Fibroblast of gingiva (primary cell): ENCODE measurements at places on chromosomes 12 and 14.
A peak's percentile ranks its signal among the peaks of the same experiment; 100 is the strongest.

- DNase-seq, result no peak
Measured at GRCh38 chr14:24834956-24835355, 201.0 kb upstream of the GZMB start.

DNA sequence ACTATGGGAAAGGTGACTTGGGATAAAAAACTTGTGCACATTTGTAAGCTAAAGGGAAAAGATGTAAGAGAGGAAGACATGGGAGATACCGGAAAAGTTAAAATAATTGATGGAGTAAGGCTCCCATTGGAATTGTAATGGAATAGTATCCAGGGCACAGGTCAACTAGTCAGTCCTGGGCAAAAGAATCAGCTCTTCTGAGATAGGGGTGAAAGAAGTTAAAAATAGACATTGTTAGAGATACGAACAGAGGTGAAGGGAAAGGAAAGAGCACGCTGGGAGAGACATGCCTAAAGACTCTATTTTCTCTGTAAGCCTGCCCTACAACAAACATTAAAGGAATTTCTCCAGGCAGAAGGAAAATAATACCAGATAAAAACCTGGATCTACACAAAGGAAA is 101.6 kb downstream of the SLC41A2 start:
- no peak for DNase-seq

- no peak for DNase-seq
Measured at GRCh38 chr12:122999196-122999946, 18.9 kb downstream of the ARL6IP4 start.

- DNase-seq, result peak; percentile 57
Measured at GRCh38 chr14:38108681-38109080, 99.0 kb upstream of the SSTR1 start.

GRCh38 chr12:65853489-65854157 is 29.3 kb downstream of the HMGA2 start:
- DNase-seq, result no peak

DNA sequence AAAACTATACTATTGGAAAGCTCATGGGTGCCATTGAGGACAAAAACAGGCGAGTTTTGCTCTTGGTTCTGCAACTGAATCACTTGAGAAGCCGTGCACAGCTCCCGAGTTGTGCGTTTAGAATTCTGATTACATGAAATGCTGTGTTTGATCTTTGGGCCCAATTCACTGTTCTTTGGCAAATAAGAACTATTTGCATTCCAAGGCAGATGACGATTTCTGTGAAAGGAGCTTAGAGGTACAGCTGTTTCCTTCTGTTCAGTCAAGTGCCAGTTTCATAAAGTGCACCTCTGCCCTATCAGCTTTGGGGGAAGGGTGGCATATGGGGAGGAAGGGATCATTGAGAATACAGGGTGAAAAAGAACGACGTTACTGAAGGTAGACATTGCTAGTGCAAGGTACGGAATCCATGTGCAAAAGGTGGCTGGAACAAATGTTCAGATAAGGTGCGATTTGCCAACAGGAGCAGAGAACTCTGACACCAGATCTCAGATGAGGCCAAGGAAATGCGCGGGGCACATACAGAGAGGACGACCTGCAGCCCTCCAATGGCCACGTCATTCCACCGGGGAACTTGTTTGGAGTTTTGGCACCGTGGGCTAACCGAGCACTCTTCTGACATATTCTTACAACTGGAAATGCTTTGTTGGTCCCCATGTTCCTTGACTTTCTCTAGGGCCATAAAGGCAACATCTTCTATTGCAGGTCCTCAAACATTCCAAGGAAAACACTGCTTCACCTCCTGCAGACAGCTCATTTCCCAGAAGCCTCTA is 30.1 kb downstream of the TCHP start:
- no peak for DNase-seq

DNA sequence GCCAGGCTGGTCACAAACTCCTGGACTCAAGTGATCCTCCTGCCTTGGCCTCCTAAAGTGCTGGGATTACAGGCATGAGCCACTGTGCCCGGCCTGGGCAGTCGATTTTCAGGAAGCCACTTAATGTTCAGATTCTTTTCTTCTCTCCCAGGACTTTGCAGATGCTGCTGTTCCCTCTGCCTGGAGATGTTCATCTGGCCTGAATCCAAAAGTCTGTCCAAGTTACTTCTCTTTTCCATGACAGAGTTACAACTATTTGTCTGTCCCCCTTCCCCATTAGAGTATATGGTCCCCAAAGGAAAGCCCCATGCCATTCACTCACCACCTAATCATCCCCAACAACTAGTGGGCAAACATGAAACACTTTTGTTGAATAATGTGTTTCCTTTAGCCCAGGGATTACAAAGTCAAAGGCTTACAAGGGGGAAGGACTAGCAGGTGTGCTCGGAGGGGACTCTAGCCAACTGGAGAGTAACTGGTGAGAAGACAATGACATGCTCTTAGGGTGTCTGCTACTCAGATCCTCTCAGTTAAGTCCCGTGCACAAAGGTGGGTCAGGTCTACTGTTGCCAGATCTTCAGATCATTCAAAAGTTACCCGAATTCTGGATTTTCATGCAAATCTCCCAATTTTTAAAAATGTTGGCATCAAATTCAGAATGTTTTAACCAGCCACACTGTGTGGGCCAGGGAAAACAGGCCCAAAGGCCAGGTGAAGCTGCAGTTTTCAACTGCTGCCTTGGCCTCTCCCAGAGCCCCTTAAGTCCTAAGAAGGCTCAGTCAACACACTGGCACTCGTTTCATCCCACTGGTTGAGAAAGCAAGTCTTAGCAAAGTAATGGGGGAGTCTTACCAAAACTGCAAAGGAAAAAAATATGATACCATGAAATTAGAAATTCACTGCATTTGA is 29.6 kb downstream of the NUDT4 start:
- no peak for DNase-seq

GRCh38 chr14:67619446-67620216 is at the start of gene ARG2:
TSS of gene ARG2 (plus strand) at chr14:67619920. CDS start at chr14:67619978, 58 bp downstream.
- peak; percentile 77 for DNase-seq

DNA sequence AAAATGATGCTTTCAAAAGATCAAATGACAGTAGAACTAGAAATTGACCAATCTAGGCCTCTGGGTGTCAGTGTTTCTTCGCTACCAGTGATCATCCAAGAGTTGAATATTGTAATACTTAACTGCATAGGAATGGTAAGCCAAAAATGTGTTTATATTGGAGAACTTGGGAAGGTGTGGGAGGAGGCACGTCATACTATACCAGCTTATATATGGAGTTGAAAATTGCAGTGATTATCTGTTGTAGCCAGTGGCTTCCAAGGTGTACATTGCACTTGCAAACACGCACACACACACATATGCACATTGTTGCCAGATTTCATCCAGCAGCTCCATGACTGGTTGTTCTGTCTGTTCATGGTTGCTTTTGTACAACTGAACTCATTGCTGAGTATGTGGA is 36.1 kb downstream of the EID3 start:
- DNase-seq, result no peak

DNA sequence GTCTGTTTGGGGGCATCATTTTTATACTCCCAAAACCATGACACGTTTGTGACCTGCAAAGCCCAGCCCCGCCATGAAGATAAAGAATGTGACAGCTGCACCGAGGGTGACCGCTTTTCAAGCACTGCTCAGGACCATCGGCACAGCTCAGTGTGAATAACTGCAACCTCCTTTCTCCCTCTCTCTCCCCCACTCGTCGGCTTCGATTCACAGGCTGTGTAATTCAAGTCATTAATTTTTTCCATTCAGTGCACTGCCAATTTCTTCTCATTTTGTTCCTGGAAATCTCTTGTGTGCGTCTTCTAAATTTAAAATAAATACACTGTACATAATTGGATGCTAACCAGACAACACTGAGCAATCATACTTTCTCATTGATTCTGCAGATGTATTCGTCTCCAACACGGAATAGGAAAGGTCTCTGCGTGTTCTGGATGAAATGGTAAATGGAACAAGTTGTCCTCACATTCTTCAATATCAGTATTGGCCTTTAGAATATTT is 260.8 kb downstream of the TTC8 start:
- DNase-seq, result no peak

GRCh38 chr12:19065871-19066270 is 63.7 kb upstream of the PLEKHA5 start:
- no peak for DNase-seq

GRCh38 chr12:54585243-54585642 is 3.2 kb downstream of the PPP1R1A start:
- no peak for DNase-seq

- DNase-seq, result no peak
Measured at GRCh38 chr14:62939970-62940369, 105.3 kb downstream of the KCNH5 start.

GRCh38 chr14:86038387-86039042 is 508.6 kb downstream of the FLRT2 start:
- DNase-seq, result peak; percentile 56

- no peak for DNase-seq
Measured at GRCh38 chr12:1161197-1161596, 170.2 kb downstream of the ERC1 start.

GRCh38 chr12:53483225-53483978 is 15.9 kb downstream of the MAP3K12 start:
- DNase-seq, result no peak
